ENCODE measurements at places on chromosomes 5 and 9.

DNA sequence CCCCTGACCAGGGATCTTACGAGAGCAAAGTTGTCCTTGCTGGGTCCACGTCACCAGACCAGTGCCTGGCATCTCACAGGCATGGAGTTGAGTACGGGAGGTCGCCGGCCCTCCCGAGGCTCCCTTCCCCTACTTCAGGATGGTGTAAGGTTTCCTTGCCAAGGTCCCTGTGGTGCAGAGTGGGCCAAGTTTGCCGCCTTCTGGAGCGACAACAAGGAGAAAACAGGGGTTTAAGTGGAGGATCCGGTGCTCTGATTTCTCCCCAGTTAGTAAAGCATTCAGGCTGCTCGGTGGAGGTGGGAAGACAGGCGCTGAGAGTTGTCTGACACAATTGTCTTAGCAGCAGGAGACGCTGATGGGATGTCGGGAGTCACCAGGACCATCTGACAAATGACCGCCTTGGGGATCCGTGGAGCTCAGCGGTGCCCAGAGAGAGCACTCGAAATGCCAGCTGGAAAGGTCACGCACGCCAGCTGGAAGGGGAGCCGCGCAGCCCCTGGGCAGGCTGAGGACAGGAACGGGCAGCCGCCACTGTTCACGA, 37.3 kb downstream of the ADAMTS2 start:
- DNase-seq, result no peak

DNA sequence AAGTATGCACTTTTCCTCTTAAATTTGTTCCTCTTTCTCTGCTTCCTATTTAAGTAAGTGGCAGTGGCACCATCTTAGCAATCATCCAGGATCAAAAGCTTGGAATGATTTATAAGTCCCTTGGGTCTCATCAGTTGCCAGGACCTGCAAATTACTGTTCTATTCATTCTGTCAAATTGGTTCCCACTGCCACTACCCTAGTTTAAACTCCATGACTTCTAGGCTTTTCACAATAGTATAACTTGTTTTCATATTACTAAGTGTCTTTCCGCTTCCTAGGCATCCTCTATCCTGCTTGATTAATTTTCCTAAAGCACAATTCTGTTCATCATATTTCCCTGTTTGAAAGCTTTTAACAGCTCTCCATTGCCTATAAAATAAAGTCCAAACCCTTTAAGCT, 363.9 kb upstream of the MEF2C start:
- no peak for DNase-seq

- no peak for DNase-seq
Measured at GRCh38 chr9:99006979-99007378, 63.3 kb downstream of the COL15A1 start.

DNA sequence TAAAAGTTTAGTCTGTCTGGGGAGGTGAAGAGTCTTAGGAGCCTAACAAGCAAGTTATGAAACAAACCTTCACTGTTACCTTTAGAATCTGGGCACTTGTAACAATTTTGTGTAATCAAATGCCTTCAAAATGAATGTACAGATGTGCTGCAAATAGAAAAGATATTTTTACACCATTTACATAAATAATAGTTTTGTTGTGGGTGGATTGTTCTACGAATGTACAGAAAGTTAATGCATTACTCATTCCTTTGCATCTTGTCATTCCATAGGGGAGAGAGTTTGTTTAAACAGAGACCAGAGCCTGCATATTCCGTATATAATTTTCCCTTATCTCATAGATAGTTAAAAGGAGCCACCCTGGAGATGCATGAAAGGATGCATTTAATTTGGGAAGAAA, 576.9 kb upstream of the SGCD start:
- no peak for DNase-seq

GRCh38 chr5:170327829-170328228, 30.3 kb upstream of the LCP2 start:
- no peak for DNase-seq

DNA sequence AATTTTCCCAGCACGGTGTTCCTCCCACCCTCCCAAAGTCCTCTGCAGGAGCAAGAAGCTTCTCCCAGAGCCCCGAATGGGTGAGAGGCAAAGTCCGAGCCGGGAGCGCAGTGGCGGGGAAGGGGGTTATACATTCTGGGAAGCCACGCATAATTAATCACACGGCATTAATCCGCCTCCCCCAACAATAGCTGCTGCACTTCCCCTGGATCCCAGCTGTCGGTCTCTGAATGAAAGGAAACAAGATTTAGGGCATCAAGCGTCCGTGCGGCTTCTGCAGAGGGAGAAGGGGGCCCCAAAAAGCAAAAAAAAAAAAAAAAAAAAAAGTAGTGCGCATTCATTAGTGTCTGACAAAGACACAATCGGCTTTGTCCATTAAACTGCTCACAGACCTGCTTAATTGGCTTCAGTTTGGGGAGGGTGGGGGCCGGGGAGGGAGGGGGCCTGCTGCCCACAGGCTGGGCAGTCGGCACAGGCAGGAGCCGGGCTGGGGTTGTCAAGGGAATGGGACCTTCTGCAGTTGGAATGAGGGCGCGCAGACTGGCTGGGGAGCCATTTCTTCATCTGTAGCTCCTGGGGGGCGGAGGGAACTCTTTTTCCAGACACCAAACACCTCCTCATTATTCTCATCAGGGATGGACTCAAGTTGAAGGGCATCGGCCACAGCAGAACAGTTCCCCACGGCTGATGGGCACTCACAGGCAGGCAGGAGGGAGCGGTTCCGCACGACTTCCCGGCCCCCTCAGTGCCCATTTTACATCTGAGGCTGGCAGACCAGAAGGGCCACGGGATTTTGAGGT, 3.4 kb downstream of the NOTCH1 start:
- no peak for DNase-seq

DNA sequence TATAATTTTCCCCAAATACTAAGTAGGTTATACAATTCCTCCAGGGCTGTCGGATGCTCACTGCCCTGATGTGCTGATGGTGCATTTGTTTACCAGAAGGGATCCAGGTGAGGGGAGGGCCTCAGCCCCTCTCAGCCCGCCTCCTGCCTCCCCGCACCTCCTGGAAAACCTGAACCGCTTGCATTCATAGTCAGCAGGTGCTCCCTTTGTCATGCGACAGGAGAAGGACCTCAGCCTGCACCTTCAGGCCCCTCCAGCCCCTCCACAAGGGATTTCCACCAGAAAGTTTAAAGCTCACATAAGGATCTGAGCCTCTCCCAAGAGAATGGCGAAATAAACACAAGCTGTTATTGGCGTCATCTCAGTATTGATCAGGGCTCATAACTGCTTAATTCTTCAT, 36.5 kb upstream of the NTNG2 start:
- DNase-seq, result no peak

- no peak for DNase-seq
Measured at GRCh38 chr9:132702254-132702653, 32.0 kb downstream of the GTF3C4 start.

GRCh38 chr5:127943061-127943371, 140.6 kb upstream of the SLC12A2 start:
- no peak for DNase-seq

DNA sequence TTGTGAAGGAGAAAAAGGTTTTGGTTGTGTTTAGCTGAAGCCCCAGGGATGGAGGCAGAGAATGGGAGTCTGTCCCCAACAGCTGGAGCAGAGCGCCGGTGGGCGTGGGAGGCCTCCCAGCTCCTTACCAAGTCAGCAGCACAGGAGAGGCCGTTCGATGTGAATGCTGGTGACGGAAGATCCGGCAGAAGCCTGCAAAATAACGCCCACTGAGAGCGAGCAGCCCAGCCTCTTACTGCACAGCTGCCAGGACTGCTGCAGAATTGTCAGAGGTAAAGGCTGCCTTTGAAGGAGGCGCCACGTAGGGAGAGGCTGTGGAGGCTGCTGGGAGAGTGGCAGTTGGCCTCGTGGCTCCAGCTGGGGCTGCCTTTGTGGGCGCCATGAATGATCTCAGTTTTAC, 26.2 kb downstream of the ANGPTL2 start:
- DNase-seq, result no peak

DNA sequence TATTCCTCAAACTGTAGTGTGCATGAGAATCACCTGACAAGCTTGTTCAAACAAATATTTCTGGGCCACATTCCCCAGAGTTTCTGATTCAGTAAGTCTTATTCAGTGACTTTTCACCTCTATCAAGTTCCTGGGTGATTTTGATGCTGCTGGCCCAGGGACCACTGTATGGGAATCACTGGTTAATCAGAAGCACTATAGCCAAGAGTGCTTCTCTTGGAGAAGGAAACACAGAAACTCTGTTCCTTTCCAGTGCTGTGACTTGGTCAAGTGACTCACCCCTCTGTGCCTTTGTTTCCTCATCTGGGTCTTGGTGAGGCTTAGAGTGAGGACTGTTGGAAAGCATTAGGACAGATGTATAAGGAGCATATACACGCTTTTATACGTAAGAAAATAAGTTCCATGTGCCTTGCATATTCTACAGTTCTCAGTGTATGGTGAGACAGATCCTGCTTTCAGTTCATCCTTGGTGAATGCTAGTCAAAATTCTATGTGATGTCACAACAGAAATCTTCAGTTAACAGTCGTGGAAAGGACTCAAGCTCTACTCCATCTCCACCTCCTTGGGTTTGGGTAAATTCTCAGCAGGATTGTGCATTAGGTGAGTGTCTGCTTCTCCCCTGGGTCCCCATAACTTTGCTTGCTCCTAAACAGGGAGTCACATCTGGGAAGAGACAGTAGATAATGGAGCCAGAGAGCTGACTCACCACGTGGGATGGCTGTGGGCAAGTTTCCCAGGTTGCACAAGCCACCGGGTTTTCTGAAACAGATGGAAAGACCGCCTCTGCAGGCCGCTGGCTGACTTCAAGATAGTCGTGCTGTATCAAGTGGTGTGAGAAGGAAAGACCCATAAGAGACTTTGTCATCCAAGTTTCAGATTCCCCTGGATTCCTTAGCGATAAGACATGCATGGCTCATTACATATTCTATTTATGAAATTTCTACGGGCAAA, 117.0 kb downstream of the NXNL2 start:
- no peak for DNase-seq

DNA sequence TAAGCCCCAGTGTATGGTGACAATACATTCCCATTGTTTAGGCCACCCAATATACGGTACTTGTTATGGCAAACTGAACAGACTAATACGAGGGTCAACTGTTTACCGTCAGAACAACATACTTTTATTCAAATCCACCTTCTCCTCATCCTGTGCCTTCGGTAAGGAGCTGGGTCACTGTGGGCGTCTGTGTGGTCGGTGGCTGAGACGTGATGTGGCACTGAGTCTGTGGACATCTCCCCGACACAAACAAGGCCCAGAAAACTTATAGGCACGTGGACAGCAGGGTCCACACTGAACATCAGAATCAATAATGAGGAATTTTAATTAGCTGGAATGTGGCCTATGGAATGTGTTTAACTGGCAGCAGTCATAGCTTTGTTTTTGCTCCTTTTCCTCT, 154.3 kb upstream of the IRX2 start:
- DNase-seq, result no peak

Measured in stimulated activated CD8-positive, alpha-beta memory T cell treated with anti-CD3 and anti-CD28 coated beads, Interleukin-2, amount 100 ng/mL, for 48 hours (primary cell).